AG08395 (cell line): ENCODE measurements at places on chromosomes 13 and 19.

GRCh38 chr19:30778061-30778460 is 405.9 kb downstream of the ZNF536 start:
- no peak for DNase-seq

DNA sequence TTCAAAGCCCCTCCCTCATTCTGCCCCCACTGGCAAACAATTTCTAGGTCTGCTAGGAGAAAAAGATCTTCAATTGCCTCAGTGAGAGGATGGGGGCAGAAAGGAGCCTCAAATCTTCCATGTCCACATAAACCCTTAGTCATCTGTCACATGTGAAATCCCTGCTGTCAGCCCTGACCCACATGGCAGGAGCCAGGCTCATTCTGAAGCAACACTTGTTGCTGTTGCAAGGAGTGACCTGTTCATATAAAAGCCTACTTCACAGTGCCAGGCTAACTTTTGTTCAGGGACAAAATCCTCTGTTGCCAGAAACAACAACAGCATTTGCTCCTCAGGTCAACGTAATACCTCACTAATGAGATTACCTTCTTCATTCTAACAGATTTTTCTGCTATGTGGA is 70.5 kb downstream of the IRS2 start:
- DNase-seq = peak; percentile 40

- no peak for DNase-seq
Observed at GRCh38 chr13:97798171-97798821, 155.2 kb upstream of the IPO5 start.

- DNase-seq = peak; percentile 18
Observed at GRCh38 chr13:90792335-90792734, 555.2 kb upstream of the MIR17HG start.

GRCh38 chr19:38039966-38040365 is 133.0 kb downstream of the SIPA1L3 start:
- DNase-seq = peak; percentile 82

DNA sequence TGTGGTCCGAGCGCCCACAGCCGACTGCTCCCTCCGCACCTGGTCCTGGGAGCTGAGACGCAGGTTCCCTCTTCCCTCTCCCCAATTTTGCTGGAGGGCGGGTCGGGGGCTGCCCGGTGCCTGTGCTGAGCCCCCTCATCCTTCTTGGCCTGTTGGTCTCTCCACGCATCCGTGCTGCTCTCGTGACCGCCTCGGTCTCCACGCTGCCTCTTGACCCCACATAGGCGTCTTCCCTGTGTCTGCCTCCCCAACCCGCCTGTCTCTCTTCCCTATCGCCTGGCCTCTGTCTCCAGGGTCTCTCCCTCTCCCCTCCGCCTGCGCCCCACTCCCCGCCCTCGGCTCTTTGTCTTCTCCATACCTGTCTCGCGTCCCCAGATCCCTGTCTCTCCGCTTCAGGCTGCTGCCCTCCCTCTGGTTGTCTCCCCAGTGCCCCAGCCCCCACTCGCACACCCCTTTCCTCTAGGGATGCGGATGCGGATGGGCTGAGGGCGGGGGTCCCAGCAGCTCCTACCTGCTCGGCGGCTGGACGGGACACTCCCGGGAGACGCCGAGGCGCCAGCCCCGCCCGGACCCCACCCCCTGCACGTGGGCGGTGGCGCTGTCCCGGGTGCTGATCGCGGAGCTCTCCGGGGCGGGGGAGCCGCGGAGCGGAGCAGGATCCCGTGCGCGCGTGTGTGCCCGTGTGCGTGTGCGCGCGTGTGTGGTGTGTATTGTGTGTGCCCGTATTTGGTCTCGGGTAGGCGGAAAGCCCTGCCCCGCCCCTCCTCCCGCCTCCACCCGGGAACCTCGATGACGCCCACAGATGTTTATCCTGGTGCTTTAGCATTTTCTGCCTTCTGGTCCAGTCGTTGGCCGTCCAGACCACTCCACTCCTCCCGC is at the start of gene SYT5:
Gene SYT5 (minus strand): TSS at position 684 of the 879 bp plus-strand sequence. CDS start 1,248 bp downstream, outside the sequence.
- DNase-seq = peak; percentile 66

GRCh38 chr19:1967087-1967608 is 26.2 kb downstream of the CSNK1G2 start:
- no peak for DNase-seq

- no peak for DNase-seq
Observed at GRCh38 chr13:84553227-84553626, 671.0 kb upstream of the SLITRK1 start.

- no peak for DNase-seq
Observed at GRCh38 chr13:71714802-71715375, 152.1 kb downstream of the DACH1 start.

DNA sequence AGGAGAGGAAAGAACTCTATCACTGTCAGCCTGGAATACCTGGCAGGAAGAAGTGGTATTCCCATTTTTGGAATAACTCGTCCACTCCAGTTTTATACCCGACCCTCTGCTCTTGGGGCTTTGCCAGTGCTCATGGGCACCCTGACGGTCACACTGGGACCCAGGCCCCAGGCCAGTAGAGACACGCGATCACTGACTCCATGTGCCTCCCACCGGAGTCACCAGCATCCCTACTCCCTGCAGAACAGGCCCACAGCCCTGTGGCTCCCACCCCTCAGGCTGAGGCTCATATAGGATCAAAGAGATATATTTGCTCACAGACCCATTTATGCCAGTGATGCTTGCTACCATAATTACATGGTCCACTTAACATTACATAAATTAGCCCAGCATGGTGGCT is 3.5 kb downstream of the GRTP1 start:
- DNase-seq = no peak

- peak; percentile 98 for DNase-seq
Observed at GRCh38 chr13:113187263-113187669, 21.2 kb downstream of the PCID2 start.

- DNase-seq = no peak
Observed at GRCh38 chr19:34375598-34375997, 10.6 kb downstream of the GPI start.

- peak; percentile 43 for DNase-seq
Observed at GRCh38 chr19:3034656-3035541, 5.8 kb upstream of the TLE2 start.

- no peak for DNase-seq
Observed at GRCh38 chr13:29535663-29536655, 59.5 kb downstream of the SLC7A1 start.

DNA sequence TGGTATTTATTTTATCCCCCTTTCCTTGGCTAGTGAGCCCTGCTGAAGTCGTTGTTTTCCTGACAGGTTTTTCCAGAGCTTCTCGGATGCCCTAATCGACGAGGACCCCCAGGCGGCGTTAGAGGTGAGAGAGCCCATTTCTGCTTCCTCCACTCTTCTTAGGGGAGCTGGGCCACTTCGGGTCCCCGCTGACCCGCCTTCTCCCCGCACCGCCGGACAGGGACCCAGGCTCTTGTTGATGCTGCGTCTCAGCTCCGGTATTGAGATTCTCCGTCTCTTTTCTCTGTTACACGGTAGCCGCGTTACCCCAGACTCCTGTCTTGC is 306 bp downstream of the SUGT1 start:
- no peak for DNase-seq

GRCh38 chr13:74066937-74067336 is 67.3 kb downstream of the KLF12 start:
- DNase-seq = no peak

DNA sequence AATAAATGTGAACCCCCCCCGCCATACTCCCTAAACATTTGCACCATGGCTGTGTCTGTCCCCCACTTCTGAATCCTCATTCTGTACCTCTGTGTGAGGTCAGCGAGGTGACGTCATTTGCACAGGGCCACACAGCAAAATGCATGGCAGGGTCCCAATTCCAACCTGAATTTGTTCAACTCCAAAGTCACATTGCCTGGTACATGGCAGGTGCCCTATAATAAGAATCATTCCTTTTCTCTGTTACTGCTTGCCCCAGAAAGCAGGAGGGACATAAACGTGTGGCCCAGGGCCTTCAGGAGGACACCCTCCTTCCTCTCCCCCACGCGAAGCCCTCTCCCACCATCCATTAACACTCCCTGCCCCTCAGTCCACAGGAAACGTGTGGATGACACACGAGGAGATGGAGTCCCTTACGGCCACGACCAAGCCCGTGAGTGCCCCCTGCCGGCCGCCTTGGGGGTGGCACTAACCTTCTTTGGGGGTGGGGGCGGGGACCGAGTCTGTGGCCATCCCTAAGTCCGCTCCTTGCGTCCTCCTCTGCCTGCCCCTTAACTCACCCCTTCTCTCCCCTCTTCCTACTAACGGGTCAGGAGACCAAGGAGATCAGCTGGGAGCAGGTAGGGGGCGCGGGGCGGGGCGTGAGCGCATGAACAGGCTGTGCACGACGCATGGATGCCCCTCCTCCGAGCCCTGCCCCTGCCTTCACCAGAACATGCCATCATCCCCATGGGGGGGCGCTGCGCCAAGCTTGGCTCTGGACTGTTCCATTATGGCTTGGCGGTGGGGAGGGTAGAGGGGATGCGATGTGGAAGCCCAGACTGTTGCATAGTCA is 9.4 kb downstream of the HRC start:
- DNase-seq = peak; percentile 80

GRCh38 chr13:43021926-43022670 is 1.3 kb upstream of the DNAJC15 start:
- no peak for DNase-seq

DNA sequence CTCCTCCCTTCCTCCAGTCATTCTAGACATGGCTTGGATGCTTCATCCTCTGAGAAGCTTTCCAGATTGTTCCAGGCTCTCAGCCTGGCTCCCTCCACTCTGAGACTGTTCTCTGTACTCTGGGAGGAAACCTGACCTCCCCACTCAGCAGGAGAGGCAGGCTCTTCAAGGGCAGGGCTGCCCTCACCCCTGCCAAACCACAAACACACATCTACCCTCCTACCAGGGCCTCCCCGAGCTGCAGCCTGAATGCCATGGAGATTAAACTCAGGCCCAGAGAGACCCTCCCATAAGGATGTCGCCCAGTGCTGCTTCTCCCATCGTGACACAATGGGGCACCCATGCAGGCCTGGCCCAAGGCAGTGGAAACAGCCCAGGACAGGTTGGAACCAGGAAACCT is 16.2 kb downstream of the NUMBL start:
- no peak for DNase-seq

DNA sequence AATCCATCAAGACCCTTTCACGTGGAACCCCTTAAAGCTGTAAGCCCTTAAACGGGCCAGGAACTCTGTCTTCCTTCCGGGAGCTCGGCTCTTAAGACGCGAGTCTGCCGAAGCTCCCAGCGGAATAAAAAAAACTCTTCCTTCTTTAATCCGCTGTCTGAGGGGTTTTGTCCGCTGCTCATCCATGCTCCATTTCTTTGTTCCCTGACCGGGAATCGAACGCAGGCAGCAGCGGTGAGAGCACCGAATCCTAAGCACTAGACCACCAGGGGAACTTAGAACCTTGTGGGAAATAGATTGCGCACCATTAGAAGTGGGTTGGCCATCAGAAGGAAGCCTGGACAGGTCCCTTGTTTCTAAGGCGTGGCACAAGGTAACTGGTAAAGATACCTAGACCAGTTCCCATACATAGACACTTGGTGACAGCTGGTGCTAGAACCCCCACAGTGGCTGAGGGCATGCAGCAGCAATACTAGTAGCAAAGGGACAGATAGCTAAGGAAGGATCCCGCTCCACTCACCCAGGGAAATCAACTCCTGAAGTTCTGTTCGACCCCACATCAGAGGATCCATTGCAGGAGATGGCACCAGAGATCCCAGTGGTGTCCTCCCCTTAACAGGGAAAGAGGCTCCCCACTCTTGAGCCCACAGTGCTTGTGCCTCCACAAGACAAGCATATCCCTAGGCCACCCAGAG is 1.5 kb upstream of the RGCC start:
- no peak for DNase-seq
